ENCODE measurements at places on chromosomes 16 and 17. TPM values are rescaled to one million over a fixed set of nuclear protein-coding genes. Genes with fewer than 3 reads are reported as not detected.

ACE gene
- total RNA-seq = 10.3 TPM

DNA sequence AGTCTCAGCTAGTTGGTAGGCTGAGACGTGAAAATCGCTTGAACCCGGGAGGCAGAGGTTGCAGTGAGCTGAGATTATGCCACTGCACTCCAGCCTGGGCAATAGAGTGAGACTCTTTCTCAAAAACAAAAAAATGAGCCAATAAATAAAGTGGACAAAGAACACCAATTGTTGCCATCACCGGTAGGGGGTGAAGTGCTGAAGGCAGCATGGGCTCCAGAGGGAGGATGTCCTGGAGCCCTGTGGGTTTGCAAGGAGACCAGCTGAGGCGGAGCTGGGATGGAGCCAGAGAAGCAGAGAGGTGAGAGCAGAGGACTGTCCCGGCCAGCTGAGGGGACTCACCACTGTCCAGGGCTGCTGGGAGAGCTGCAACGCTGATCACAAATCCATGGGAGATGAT lies 13.8 kb downstream of the CHST6 start:
- DNase-seq = no peak

KRTAP4-1 gene
- not detected for total RNA-seq

GRCh38 chr17:39599004-39599664 lies 8.6 kb downstream of the NEUROD2 start:
- no peak for DNase-seq

GAS2L2 gene
- total RNA-seq = 0.09 TPM

GRCh38 chr17:1852327-1852726 lies 22.5 kb downstream of the RPA1 start:
- no peak for DNase-seq

- DNase-seq = no peak
These were observed 336.5 kb downstream of the C16orf95 start for GRCh38 chr16:86980644-86981043.

CACNG3 gene
- total RNA-seq = not detected

- no peak for DNase-seq
These were observed 5.0 kb downstream of the PITPNM3 start for GRCh38 chr17:6551356-6551755.

DNAH2 gene
- 0.07 TPM for total RNA-seq

SOX15 gene
- total RNA-seq = 1.7 TPM

GRCh38 chr16:4049031-4049430 lies 67.2 kb downstream of the ADCY9 start:
- no peak for DNase-seq

DNA sequence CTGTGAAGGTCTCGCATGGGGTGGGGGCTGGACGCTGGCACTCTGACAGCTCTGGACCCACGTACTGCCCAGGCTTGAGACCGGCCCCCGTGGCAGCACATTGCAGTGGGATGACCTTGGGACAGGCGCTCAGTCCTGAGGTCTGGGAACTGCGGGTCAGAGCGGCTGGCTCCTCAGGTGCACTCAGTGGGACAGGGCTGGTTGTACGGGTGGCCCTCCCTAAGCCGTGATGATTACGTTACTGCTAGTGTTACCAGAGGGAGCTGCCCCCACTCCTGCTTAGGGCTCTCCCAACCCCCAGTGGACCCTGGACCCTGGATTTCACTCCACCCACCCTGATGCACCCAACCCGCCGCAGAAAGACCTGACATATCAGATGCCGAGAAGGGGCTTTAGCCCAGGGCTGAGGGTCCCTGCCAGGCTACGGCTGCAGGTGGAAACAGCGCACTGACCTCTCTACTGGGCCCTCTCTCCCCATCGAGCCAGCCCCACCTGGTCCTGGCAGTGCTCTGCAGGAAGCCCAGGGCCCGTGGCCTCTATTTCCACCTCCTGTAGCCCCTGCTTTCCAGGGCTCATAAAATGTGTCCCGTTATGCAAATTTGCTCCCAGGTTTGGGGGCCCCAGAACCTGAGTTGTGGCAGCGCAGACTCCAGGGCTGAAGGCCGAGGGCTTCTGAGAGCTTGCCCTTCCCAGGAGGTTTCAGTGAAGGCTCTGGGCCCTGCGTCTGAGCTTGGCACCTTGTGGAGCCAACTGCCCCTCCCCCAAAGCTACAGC lies 77.2 kb downstream of the RTN4RL1 start:
- no peak for DNase-seq

- DNase-seq = no peak
These were observed 242.2 kb downstream of the SHISA9 start for GRCh38 chr16:13143551-13143950.

KRT17 gene
- not detected for total RNA-seq

GRCh38 chr17:77428020-77428748 lies 287.4 kb downstream of the SEC14L1 start:
- no peak for DNase-seq

- DNase-seq = no peak
These were observed 9.8 kb downstream of the ASPA start for GRCh38 chr17:3485481-3486068.

DNA sequence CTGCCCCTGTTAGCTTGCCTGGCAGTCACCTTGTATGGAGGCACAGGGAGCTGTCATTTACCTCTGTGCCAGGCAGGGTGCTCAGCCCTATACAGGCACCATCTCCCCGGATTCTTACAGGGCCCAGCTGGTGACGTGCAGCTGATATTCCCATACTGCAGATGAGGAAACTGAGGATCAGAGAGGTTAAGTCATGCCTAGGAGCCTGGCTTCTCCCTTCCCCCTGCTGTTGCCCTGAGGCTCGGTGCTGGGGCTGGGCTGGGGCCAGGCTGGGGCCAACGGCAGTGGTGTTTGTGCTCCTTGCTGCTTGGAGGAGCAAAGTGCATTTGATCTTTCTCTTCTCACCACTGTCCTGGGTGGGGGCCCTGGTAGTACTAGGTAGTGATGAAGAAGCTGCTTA lies 54.7 kb upstream of the IL34 start:
- DNase-seq = no peak
